ENCODE measurements at places on chromosomes 3 and 15.

- DNase-seq = no peak
Observed at GRCh38 chr3:190345027-190345821, 23.0 kb upstream of the CLDN1 start.

DNA sequence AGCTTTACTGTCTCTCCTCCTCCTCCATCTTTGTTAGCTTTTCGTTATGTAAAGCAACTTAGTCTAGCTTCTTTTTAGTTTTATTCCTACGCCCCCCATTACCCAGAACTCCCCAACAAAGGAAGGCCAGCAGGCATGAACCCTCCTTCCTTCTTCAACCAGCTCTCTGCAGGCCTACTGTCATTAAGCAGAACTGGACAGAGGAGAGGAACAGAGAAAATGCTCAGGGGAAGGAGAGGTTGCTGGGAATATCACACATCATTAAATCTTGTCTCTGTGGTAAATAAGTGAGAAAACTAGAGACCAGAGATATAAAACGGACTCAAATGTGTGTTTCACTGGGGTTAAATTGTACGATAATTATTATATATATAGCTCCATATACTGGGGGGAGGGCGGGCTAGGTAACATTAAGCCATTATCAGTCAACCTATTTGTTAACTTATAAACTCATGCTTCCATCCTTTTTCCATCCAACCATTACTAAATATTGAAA, 19.3 kb upstream of the SLC28A1 start:
- no peak for DNase-seq

- DNase-seq = no peak
Observed at GRCh38 chr15:57251308-57251707, 125.0 kb upstream of the CGNL1 start.

DNA sequence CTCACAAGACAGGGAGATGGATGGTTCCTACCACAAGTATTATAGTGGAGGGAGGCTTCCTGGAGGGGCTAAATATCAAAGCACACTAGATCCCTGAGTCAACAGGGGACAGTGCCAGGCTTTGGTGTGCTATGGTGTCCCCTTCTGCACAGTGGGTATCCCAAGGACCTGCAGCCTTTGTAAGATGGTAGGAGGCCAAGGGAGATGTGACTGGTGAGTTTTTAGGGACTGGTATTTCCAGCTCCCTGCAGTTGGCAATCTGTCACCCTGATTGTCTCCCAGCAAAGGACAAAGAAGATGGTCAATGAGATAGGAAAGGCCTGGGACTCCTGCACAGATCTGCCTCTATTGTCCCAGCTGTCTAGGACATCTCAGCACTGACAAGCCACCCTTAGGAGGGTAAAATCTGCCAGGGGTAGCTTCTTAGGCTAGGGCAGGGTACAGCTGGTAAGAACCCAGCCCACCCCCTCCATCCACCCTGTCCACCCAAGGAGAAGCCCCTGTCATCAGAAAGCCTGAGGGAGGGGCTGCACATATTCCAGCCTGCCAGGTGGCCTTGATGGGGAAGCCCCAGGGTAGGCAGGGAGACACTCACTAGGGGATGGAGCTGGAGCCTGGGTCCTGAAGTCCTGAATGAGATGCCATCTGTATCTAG, 631 bp downstream of the CYP1A1 start:
- no peak for DNase-seq

- no peak for DNase-seq
Observed at GRCh38 chr3:124773351-124774326, 43.4 kb downstream of the UMPS start.

- no peak for DNase-seq
Observed at GRCh38 chr15:83112233-83112955, 4.9 kb downstream of the TM6SF1 start.

- DNase-seq = no peak
Observed at GRCh38 chr3:103077910-103078309, 643.1 kb downstream of the ZPLD1 start.

- no peak for DNase-seq
Observed at GRCh38 chr15:89749951-89750559, 994 bp downstream of the MESP1 start.

- no peak for DNase-seq
Observed at GRCh38 chr15:45102226-45102625, 11.7 kb downstream of the DUOX2 start.

- DNase-seq = no peak
Observed at GRCh38 chr15:101679806-101680205, 27.6 kb upstream of the TM2D3 start.

- DNase-seq = no peak
Observed at GRCh38 chr3:132723024-132723950, 1.1 kb upstream of the NPHP3 start.

GRCh38 chr3:126256251-126256650, 75.9 kb upstream of the ALDH1L1 start:
- no peak for DNase-seq

GRCh38 chr3:156642750-156643728, 31.4 kb upstream of the TIPARP start:
- no peak for DNase-seq

GRCh38 chr15:75410196-75410595, 41.3 kb downstream of the SIN3A start:
- no peak for DNase-seq

DNA sequence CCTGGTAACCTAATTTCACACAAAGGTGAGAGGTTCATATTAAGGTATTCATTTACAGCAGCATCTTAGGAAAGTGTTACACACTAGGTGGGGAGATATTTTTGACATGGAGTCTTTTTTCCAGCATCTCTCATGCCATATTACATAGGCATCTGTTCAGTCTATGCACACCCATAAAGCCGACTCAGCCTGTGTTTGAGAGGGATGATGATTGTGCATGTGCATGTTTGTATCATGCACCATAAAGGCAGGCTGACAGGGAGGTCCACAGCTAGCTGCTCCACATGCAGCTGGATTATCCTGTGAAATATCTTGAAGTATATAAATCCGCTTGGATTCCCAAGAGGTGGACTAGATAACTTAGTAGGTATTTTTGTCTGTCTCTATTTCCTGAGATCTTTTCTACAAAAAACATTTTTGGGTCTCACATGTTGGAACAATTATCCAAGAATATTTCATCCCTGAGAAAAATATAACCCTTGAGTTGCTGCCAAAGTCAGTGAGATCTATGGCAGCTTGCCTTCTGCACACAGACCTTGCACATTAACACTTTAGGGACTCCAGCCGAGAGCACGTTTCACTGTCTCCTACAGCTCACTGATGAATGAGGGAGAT, 288.4 kb upstream of the DPH6 start:
- no peak for DNase-seq

DNA sequence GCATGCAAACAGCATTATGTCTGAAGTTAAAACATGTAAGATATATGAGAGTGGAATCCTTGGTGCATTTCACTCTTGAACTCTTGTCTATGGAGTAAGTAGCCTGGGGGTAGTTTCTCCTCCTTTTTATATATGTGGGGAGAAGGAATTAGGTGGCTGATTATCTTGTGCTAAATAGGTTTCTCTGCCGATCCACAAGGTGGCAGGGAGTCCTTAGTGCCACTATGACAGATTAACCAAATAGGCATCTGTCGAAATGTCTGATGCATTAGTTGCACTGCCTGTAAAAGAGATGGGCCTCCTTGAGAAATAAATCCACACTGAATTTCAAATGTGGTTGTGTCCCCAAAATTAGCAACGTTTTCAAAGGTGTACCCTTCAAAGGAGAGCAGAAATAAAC, 170.1 kb downstream of the CNTN4 start:
- DNase-seq = no peak

Measured in stimulated activated CD4-positive, alpha-beta T cell treated with anti-CD3 and anti-CD28 coated beads, Interleukin-1b, Interleukin-23, amount 100 ng/mL, for 4 hours (primary cell).